ENCODE measurements at places on chromosomes 13 and 19.

DNA sequence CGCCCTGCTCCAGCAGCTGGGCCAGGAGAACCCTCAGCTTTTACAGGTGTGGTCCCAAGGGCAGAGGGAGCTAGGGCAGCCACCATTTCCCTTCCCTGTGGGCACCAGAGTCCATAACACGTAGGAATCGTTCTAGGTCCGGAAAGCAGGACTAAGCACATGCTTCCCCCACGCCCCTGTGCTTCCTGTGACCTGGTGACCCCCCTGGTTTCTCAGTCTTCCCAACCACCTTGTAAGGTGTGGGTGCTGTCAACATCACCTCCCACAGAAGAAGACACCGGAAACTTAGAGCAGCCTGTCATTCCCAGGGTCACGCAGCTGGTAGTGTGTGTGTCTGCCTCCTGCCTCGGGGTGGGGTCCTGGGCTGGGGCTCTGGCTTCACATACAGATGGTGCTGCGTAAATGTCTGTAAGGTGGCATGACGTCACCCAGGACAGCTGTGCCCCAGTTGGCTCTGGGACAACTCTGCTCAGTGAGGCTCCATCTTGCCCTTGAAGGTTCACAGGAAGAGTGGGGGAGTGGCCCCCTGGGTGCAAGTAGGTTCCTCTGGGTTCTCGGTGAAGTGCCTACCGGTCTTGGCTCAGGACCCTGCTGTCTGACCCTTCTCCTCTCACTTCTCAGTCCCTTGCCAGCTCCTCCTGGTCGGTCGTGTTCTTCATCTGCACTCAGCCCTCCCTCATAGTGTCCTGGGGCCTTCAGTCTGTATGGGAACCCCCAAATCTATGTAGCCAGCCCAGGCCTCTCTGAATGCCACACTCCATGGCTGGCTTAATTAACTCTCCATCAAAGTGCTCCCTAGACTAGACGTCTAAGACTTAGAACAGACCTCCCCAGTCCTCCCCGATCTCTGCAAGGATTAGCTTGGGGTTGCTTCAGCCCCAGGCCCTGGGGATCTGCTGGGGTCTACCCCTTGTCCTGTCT is 4.0 kb downstream of the RAD23A start:
- no peak for DNase-seq

GRCh38 chr19:10111405-10111811 is at the start of gene P2RY11:
P2RY11 (plus strand) TSS chr19:10111693; CDS start chr19:10111722, 29 bp downstream.
- DNase-seq = no peak

DNA sequence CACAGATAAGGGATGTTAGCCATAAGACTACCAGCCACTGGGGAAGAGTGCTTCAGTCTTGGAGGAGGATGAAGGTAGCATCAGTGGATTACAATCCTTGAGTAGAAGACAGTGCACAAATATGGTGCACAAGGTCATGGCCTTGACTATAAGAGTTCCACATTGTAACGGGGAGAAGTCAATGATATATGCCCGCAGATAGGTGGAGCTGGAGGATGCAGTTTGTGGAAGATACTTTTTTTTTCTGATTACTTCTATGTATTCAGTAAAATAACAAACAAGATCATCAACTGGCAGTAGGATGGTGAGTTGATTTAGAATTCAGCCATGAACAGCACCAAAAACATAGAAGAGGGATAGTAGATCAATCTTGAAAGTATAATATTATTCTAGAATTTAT is 926.8 kb upstream of the MIR17HG start:
- DNase-seq = no peak

GRCh38 chr13:110305949-110306339 is 1.0 kb downstream of the COL4A1 start:
- DNase-seq = no peak

- DNase-seq = no peak
Observed at GRCh38 chr13:48431431-48431830, 18.5 kb upstream of the LPAR6 start.

GRCh38 chr13:110971486-110971885 is 56.6 kb upstream of the ANKRD10 start:
- DNase-seq = no peak

GRCh38 chr19:41882568-41883462 is at the start of gene ARHGEF1:
ARHGEF1 (plus strand) TSS chr19:41883184; CDS start chr19:41888083, 4,899 bp downstream.
- DNase-seq = no peak

- DNase-seq = no peak
Observed at GRCh38 chr19:41421314-41421713, 5.9 kb downstream of the B3GNT8 start.

Data from ascending aorta (tissue), 2 donors.